ENCODE measurements at places on chromosomes 1 and 21.

DNA sequence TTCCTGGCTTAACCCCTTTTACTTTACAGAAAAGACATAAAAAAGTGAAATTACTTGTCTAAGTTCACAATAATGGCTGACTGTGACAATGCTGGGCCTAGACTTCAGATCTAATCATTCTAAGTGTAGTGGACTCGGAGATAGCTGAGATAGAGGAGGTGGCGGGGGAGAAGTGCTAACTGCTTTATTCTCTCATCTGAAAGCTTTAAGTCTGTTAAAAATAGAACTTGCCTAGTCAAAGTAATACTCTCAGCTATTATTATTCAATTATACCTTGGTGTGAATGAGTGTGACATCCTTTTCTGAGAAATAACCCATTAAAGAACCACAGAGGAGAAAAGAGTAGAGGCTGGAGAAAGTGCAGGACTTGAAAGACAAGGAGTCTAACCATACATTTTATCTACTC, 96.1 kb upstream of the OLIG2 start:
- peak; percentile 32 for DNase-seq

DNA sequence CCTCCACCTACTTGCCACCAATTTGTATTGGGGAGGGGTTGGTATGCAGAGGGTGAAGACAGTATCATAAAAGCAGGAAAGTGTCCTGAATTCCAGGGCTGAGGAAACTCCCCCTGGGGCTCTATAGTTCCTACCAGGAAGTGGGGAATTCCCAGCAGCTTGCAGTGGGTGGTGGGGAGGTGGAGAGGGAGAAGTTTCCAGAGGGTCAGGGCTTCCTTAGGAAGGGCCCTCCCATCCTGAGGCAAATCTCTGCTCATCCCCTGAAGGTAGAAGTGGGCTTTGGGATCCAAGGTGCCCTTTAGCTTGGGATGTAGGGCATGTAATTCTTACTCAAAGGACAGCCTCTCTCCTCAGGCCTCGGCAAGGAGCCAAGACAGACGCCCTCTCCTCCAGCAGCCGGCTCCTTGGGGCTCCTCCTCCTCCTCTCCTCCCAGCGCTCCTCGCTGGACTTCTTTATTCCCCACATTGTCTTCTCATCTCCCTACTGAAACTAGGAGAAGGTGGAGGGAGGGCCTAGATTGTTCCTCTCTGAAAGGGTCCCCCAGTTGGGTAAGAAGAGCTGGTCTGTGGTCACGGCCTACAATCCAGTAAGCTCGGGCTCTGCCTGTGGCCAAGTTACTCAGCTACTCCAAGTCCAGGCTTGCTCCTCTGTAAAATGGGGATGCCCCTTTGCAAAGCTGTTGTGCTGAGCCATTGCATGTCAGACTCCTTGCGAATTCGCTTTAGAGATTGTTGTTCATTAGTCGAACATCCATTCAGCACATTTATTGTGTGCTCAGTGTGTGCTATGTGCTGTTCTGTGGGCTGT, 17.9 kb upstream of the CSF1 start:
- DNase-seq, result no peak

- peak; percentile 49 for DNase-seq
Observed at GRCh38 chr1:244730153-244730933, 77.4 kb downstream of the DESI2 start.

GRCh38 chr1:110606657-110607535, 738 bp upstream of the KCNA2 start:
- peak; percentile 45 for DNase-seq

DNA sequence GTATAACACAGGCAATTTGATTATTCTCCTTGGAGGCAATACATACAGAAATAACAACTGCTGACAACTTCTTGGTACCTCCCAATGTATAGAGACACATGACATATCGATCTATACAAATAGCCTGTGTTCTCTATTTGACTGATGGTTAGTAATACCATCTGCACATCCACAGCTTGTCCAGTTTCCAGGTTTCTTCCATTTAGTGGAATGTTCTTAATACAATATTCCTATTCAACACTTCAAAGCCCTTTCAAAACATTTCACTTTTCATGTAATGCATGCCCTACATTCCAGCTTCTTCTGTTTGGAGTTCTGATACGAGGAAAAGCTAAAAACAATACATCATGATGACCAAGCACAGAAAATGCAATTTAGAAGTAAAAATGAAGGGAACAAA, 37.0 kb upstream of the GORAB start:
- no peak for DNase-seq

GRCh38 chr1:228287541-228288425, 79.9 kb downstream of the OBSCN start:
- DNase-seq, result no peak

DNA sequence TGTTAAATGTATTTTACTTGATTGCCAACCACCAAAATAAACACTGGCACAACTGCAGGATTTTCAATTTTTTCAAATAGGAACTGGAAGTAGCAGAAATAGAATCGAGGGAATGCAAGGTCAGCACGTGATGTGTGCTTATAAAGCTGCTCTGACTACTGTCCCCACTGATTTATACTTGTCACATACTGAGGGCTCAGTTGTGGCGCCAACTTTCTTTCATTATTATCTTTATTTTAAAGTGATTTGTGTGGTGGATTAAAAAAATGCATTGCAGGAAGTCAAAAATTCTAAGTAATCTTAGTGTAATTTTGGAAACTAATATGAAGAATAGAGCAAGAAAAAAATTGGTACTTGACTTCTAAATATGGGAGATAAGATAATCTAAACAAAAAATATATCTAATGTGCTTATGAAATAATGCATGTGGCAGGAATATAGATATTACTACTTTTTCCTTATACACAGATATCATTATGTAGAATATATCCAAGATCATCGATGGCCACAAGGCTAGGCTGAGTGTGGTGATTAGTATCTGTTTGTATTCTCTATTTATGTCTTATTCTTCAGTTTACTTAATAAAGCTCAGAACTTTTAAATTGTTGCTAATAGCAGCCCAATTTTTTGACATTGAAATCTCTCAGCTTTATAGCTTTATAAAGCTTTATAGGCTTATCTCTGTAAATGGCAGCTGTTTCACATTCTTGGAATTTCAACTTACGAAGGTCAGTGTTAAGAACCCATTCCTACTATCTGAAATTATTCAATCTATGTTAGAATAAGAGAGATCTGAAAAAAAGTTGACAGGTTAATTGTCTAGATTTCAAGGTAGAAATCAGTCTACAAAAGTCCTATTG, 404.5 kb upstream of the ADAMTS5 start:
- DNase-seq, result no peak

DNA sequence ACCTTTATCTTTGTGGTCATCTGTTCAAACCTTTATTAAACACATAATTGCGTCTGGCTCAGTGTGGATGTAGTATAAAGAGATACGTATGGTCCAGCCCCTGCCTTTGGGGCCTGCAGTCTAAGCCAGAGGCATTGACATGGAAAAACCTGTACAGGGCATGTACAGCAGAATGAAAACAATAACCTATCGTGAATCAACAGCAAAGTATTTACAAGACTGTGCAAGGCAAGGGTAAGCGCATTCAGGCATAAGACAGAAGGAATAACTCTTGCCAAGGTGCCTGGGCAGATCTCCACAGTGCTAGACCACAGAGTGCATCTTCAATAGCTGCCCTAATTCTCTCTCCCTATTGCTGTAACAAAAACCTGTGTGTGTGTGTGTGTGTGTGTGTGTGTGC, 35.5 kb downstream of the KIRREL1 start:
- no peak for DNase-seq

GRCh38 chr1:24498589-24498988, 4.0 kb upstream of the RCAN3 start:
- no peak for DNase-seq

- DNase-seq, result no peak
Observed at GRCh38 chr1:162541619-162542141, 19.8 kb upstream of the UAP1 start.

DNA sequence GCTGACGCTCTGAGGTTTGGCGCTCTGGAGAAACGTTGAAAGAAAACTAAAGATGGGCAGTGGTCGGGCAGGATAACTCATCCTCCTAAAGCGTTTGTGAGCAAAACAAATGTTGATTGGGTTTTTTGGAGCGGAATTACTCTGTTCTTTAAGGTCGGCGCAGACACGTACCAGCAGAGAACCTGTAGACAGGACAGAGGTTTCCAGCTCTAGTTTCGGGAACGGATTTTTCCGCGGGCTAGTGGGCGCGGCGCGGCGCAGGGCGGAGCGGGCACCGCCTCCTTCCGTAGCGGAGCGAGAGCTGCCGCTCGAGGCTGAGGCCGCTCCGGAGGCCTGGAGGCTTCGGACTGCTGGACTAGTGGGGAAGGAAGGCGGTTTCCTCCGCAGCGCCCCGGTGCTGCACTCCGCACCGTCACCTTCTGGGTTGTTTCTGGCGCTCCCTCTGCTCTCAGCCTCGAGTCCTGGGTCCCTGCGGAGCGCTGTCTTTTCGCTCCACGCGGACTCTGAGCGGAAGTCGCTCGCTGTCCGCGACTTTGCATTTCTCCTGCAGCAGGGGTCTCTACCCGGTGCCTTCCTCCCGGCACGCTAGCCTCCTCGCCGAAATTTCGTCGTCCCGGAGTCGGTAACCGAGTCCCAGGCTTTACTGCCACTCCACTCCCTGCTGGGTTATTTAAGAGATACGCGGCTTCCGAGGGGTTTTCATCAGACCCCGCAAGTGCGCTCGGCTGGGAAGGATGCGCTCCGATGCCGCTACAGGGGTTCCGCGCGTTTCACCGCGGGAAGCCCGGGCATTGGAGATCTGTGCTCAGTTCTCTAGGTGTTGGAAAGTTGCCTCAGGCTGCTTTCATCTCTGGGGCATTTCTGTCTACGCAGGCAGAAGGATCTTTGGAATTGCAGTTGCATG, 7.0 kb downstream of the FOXD2 start:
- DNase-seq, result peak; percentile 67

GRCh38 chr1:221520250-221520649, 221.6 kb downstream of the DUSP10 start:
- no peak for DNase-seq

Data from stimulated activated CD4-positive, alpha-beta T cell treated with anti-CD3 and anti-CD28 coated beads, Interleukin-15, amount 100 ng/mL, for 24 hours (primary cell).